ENCODE measurements at places on chromosomes 12 and 14. TPM values are rescaled to one million over a fixed set of nuclear protein-coding genes. Genes with fewer than 3 reads are reported as not detected.

The LRRC43 gene
- not detected for total RNA-seq

The RBP5 gene
- not detected for total RNA-seq

The KRT74 gene
- not detected for total RNA-seq

The PMCH gene
- not detected for total RNA-seq

The NR1H4 gene
- not detected for total RNA-seq

The B4GALNT3 gene
- total RNA-seq: not detected

The CLEC4D gene
- total RNA-seq: not detected

The ATP2A2 gene
- 277 TPM for total RNA-seq

The VIPAS39 gene
- 14.0 TPM for total RNA-seq

The CLECL1 gene
- not detected for total RNA-seq

The CHURC1 gene
- 59.5 TPM for total RNA-seq

The SLC17A8 gene
- total RNA-seq: not detected

The CLIP1 gene
- total RNA-seq: 62.5 TPM

The TPPP2 gene
- total RNA-seq: not detected

- H3K4me3 ChIP-seq: no peak overlapping the region
- no peak overlapping the region for H3K27ac ChIP-seq
- no peak for DNase-seq
- peaks cover 5% of the 10 kb centered on the region for H3K36me3 ChIP-seq
Observed at GRCh38 chr14:93748208-93749075, 39.8 kb downstream of the PRIMA1 start.

DNA sequence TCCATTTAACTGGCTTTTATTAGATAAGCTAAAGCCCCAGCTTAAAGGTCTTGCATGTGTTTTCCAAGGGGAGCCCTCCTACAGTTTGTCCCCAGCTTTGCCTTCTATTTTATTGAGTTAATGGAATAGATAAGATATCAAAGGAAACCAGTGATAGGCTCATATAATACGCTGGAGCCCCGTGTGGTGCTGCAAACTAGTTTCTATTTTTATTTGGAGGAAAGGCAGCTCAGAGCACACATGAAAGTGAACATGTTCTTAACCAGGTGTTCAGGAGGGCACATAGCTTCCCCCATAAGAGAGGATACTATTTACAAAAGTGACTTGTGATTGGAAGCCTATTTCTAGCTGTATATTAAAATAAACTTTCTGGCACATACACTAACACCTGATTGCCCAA lies 251.7 kb downstream of the PDZRN4 start:
- no peaks in the 10 kb centered on the region for H3K4me1 ChIP-seq
- no peaks in the 10 kb centered on the region for H3K36me3 ChIP-seq
- no peak overlapping the region for H3K27ac ChIP-seq
- no peak overlapping the region for H3K4me3 ChIP-seq
- DNase-seq: no peak

- H3K4me1 ChIP-seq: no peaks in the 10 kb centered on the region
Observed at GRCh38 chr12:3833670-3834310, 39.4 kb downstream of the PARP11 start.

- no peaks in the 10 kb centered on the region for H3K27me3 ChIP-seq
- peaks cover 30% of the 10 kb centered on the region for H3K36me3 ChIP-seq
- DNase-seq: peak; percentile 61
- H3K4me3 ChIP-seq: peak overlapping the region; percentile 91
- peaks cover 82% of the 10 kb centered on the region for H3K4me1 ChIP-seq
Observed at GRCh38 chr12:47079981-47080724, 394 bp upstream of the AMIGO2 start.

DNA sequence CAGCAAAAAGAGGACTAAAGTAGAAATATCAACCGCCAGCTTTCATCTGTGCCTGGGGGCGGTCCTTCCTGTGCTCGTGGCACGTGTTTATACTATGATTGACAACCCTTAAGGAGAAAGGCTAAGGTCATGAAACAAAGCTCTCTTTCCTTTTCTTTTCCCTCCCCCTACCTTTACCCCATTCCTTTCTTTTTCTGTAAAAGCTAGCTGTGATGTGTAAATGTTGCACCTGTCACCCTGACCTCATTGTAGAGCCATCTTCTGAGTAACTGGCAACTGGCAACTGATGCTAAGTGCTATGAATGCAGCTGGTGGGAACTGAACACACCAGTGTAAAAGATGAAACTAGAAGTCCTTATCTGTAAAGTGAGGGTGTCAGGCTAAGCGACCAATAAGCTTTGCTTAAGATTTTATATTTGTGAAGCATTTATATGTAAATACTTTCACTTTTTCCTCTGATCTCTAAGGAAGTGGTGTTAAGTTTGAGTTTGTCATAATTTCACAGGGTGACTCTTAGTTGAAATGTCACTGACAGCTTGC lies 102.8 kb upstream of the BCAT1 start:
- H3K27me3 ChIP-seq: peaks cover 20% of the 10 kb centered on the region
- H3K27ac ChIP-seq: no peak overlapping the region
- H3K4me1 ChIP-seq: peaks cover 9% of the 10 kb centered on the region

GRCh38 chr12:81128930-81129554 lies 51.2 kb downstream of the ACSS3 start:
- no peaks in the 10 kb centered on the region for H3K4me1 ChIP-seq
- H3K27me3 ChIP-seq: no peaks in the 10 kb centered on the region
- peak; percentile 53 for DNase-seq

GRCh38 chr12:120965534-120966091 lies 12.7 kb upstream of the HNF1A start:
- no peak for DNase-seq
- no peak overlapping the region for H3K27ac ChIP-seq
- H3K4me3 ChIP-seq: no peak overlapping the region
- peaks cover 14% of the 10 kb centered on the region for H3K27me3 ChIP-seq

GRCh38 chr14:23060536-23061260 lies 3.4 kb upstream of the CDH24 start:
- H3K4me3 ChIP-seq: no peak overlapping the region
- no peak for DNase-seq
- H3K27ac ChIP-seq: peak overlapping the region; percentile 46
- peaks cover 34% of the 10 kb centered on the region for H3K36me3 ChIP-seq
- H3K4me1 ChIP-seq: peaks cover 60% of the 10 kb centered on the region
- peaks cover 4% of the 10 kb centered on the region for H3K27me3 ChIP-seq

DNA sequence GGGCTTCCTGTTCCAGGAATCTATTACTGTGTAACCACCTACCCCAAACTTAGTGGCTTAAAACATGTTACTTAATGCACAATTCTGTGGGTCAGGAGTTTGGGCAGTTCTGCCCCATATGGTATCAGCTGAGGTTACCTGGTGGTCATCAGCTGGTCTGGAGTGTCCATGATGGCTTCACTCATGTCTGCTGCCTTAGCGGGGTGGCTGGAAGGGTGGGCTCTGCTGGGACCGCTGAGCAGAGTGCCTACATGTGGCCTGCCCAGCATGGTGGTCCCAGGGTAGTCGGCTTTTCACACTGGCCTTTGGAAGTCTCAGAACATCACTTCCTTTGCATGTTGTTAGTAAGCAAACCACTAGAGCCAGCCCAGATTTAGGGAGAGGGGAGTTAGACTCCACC lies 53.9 kb downstream of the PELI2 start:
- no peak overlapping the region for H3K4me3 ChIP-seq
- peaks cover 1% of the 10 kb centered on the region for H3K27me3 ChIP-seq
- peaks cover 32% of the 10 kb centered on the region for H3K4me1 ChIP-seq
- no peak for DNase-seq
- H3K27ac ChIP-seq: peak overlapping the region; percentile 57
- H3K36me3 ChIP-seq: peaks cover 4% of the 10 kb centered on the region

DNA sequence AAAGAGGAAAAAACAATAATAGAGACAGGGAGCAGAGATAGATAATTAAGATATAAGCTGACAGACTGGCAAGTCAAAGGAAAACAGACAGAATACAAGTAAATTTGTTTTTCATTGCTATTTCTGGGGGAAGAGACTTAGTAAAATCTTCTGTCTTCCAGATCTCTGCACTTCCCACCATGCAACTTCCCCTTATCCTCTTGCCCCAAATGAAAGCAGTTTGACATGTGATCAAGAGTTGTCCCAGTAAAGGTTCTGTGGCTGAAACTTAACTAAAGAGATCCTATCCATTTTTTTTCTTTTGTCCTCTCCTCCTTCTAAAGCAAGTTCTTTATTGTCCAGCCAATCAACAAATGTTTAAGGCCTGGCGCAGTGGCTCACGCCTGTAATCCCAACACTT lies 1.5 kb upstream of the MLF2 start:
- H3K27ac ChIP-seq: no peak overlapping the region
- H3K27me3 ChIP-seq: peaks cover 4% of the 10 kb centered on the region
- no peak for DNase-seq
- no peak overlapping the region for H3K4me3 ChIP-seq
- H3K36me3 ChIP-seq: peaks cover 17% of the 10 kb centered on the region

DNA sequence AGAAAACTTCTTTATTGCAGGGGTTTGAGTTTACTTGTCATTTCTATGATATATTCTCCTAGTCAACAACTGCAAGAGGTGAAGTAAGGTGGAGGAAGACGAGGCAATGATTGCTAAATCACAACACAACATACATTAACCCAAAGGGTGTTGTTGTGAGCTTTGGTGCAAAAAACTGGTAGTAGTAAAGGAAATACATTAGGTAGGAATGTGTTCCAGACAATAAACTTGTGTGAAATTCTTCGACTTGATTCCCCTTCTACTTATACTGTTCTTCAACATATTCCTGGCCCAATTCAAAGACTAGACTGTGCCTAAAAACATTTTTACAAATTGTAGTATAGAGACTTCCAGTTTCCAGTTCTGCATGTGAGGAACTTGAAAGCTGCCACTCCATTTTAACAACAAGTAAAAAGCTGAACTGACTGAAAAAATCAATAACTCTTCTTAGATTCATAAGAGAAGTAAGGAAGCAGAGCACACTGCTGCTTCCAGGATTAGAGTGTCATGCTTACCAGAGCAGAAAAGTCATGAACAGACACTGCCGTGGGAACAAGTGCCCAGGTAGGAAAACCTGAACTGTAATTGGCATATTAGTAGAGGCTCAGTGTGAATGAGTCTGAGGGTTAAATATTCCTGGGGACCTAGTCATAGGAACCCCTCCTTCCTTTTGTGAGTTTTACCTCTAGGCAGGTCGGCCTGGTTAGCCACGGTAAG lies 22.2 kb downstream of the COX8C start:
- no peak for DNase-seq
- H3K4me3 ChIP-seq: no peak overlapping the region
- H3K27me3 ChIP-seq: no peaks in the 10 kb centered on the region
- no peaks in the 10 kb centered on the region for H3K4me1 ChIP-seq
- no peaks in the 10 kb centered on the region for H3K36me3 ChIP-seq

- H3K27me3 ChIP-seq: no peaks in the 10 kb centered on the region
- H3K27ac ChIP-seq: no peak overlapping the region
- no peak overlapping the region for H3K4me3 ChIP-seq
- H3K36me3 ChIP-seq: no peaks in the 10 kb centered on the region
- no peaks in the 10 kb centered on the region for H3K4me1 ChIP-seq
Observed at GRCh38 chr12:9829483-9829882, 2.2 kb downstream of the KLRF1 start.

- H3K27ac ChIP-seq: no peak overlapping the region
- no peak overlapping the region for H3K4me3 ChIP-seq
- H3K27me3 ChIP-seq: peaks cover 25% of the 10 kb centered on the region
- no peaks in the 10 kb centered on the region for H3K4me1 ChIP-seq
- DNase-seq: no peak
- no peaks in the 10 kb centered on the region for H3K36me3 ChIP-seq
Observed at GRCh38 chr12:128079-128478, 61.5 kb downstream of the IQSEC3 start.

DNA sequence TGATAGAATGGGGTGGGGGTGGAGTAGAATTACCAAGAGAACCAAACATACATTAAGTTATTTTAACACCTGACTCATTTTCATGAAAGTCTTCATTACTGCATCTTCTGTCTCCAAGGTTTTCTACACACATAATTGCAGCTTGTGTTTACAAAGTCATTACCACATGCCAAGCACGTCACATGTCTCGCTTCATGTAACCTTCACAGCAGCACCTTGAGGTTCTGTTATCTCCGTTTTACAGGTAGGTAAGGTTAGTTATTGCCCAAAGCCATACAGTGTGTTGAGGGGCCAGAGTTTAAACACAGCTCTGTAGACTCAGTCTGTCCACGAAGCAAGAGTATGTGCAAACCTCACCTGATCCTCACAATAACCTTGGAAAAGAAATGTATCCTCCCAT lies 64.3 kb upstream of the RBM19 start:
- H3K4me1 ChIP-seq: peaks cover 6% of the 10 kb centered on the region
- no peak overlapping the region for H3K4me3 ChIP-seq
- no peaks in the 10 kb centered on the region for H3K36me3 ChIP-seq
- peaks cover 9% of the 10 kb centered on the region for H3K27me3 ChIP-seq

DNA sequence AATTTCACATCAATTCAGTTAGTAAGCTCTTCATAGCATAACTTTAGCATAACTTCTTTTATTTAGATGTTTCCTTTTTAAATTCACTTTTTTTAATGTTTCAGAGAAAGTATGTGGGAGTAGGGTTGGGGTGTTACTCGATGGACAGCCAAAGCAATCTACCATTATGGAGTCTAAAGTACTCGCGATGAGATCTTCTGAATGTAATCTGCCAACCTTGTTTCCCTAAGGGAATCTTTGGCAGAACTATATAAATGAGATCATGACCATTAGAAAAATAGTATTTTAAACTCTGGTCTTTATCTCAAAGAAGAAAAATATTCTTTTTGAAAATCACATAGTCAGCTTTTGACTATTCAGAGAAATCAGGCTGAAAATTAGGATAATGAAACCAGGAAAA lies 103.9 kb downstream of the BBS10 start:
- DNase-seq: no peak
- H3K27ac ChIP-seq: no peak overlapping the region
- H3K4me1 ChIP-seq: peaks cover 27% of the 10 kb centered on the region
- H3K4me3 ChIP-seq: no peak overlapping the region
- no peaks in the 10 kb centered on the region for H3K27me3 ChIP-seq
- H3K36me3 ChIP-seq: no peaks in the 10 kb centered on the region

DNA sequence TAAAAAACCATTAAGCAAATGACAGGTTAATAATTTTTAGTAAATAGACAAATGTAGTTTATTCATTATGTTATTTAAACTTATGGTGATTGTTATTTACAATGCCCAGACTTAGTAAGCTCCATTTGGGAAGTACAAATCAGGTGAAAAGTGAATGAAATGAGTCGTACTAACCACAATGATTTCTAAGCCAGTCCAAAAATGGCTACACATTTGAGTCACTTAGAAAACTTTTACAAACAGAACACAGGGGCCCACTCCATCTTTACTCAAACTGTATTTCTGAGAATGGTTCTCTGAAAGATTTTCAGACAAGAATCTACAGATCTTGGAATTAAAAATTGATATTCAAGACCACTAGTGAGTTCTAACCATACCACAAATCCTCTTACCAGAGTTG lies 653.3 kb upstream of the MIS18BP1 start:
- H3K4me1 ChIP-seq: no peaks in the 10 kb centered on the region
- DNase-seq: no peak
- H3K36me3 ChIP-seq: no peaks in the 10 kb centered on the region
- no peak overlapping the region for H3K27ac ChIP-seq
- no peaks in the 10 kb centered on the region for H3K27me3 ChIP-seq
- H3K4me3 ChIP-seq: no peak overlapping the region

GRCh38 chr14:79502136-79502750 lies 709.1 kb downstream of the DIO2 start:
- no peak overlapping the region for H3K27ac ChIP-seq
- no peaks in the 10 kb centered on the region for H3K36me3 ChIP-seq
- DNase-seq: no peak
- no peak overlapping the region for H3K4me3 ChIP-seq
- no peaks in the 10 kb centered on the region for H3K27me3 ChIP-seq
